T-helper 2 cell (primary cell): ENCODE measurements at places on chromosomes 2 and 18.
A peak's percentile ranks its signal among the peaks of the same experiment; 100 is the strongest.

DNA sequence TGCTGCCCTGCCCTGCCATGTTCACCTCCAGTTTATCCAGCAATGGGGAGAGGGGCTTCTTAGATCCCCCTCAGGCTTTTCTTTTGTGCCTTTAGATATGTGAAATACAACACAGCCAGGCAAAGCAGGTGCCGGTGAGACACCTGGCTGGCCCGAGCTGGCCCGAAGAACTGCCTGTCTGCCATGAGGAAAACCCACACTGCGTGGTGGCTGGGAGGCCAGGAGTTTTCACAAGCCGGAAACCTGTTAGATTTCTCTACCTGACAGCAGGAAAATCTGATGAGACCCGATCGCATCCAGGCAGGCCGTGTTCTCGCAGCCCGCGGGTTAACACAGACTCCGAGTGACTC lies 5.7 kb upstream of the GAL3ST2 start:
- no peak for DNase-seq

DNA sequence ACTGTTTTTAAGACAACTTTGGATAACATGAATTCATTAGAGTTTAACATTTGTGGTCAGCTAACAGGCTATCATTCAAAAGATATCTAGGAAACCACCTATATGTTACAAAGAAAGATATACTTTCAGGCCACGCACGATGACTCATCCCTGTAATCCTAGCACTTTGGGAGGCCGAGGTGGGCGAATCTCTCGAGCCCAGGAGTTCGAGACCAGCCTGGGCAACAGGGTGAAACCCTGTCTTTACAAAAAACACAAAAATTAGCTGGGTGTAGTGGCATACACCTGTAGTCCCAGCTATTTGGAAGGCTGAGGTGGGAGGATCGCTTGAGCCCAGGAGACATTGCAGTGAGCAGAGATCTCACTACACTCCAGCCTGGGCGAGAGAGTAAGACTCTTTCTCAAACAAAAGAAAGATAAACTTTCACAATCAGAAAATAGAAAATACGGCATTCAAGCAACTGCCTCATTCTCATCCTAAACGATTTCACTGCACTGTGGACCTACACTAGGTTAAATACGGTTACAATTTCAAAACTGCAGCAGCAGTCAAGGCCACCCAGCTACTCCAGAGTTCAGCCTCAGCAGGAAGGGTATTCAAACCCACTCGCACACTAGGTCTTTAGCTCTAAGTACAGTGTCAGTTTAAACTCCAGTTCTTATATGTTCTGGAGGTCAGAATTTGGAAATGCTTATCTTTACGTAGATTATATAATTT lies 250.0 kb upstream of the SLC39A10 start:
- DNase-seq = no peak

DNA sequence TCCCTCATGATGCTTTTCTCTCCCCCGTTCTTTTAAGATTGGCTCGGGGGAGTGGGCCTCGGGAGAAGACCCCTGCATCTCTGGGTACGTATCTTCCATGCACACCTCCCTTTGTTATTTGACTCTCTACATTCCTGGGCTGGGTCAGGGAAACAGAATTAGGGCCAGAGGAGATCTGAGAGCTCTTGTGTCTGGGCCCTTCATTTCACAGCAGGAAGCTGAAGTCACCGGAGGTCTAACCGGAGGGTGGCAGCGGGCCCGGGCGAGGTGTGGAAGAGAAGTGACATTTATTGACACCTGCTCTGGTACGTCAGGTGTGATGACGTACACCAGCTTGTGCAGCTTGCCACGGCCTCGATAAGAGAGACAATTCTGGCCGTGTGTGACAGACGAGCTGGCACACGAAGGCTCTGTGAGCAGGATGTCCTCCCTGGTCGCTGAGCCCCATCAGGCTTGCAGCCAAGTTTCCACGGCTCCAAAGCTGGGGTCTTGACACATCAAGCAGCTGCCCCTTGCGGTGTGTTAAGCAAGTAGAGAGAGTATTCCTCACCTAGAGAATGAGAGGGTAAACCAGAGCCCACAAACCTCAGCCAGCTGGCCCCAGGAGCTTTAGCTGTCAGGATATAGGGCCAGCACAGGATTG lies 30.4 kb downstream of the TOGARAM2 start:
- no peak for DNase-seq

DNA sequence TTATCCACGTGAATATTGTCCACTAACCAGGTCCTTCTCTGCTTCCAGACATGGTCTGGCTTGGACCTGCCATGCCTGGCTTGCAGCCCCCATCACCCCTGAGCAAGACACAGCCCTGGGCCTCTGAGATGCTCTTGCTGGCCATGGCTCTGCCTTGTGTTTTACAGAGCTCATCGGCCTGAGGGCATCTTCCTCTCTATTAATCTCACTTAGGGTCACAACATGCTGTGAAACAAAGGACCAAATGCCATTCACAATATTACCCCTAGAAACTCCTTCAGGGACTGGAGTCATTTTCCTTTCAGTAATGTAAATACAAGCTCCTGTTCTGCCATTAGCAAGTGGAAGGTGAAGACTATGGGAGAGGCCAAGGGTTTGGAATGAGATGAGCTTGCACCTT lies 6.8 kb upstream of the TPO start:
- no peak for DNase-seq

DNA sequence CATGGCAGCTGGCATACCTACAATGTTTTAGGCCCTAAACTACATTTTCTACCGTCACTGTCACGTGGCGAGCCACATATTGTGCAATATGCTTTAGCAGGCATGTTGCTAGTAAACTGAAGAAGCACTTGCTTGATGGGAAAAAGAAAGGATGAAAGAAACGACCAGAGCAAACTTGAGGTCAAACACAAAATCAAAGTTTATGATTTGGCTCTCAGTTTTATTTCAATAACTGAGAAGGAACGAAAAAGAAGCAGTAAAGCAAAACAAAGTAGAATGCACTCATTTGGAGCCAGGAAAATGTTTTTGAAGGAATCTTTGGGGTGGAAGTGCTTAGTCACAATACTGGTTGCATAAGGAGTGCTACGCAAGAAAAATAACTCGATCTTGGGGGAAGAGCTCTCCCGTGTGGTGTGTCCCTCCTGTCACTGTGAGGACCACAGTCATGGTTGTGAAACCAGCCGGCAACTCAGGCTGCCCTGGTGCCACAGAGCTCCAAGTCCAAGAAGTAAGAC lies 349.8 kb downstream of the RBM43 start:
- no peak for DNase-seq

GRCh38 chr2:135948642-135949355 lies 36.6 kb downstream of the DARS1 start:
- DNase-seq = peak; percentile 35

DNA sequence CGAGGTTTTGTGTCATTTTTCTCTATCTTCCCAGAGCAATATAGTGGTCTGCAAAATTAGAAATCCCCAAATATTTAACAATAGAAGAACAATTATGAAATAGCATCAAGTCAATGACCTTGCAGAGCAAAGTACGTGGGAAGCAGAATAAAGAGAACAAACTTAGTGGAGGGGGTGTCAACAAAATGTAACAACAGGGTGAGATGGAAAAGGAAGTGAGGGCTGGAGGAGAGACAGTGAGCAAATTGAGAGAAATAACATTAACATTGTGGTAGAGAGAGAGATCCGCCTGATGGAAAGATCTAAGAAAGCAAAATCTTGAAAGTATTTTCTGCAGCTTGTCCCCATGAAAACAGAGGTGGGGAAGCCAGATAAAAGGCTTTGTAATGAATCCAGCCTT lies 23.4 kb downstream of the ARHGAP15 start:
- DNase-seq = no peak

GRCh38 chr2:84946204-84947009 lies 24.6 kb upstream of the KCMF1 start:
- peak; percentile 14 for DNase-seq

DNA sequence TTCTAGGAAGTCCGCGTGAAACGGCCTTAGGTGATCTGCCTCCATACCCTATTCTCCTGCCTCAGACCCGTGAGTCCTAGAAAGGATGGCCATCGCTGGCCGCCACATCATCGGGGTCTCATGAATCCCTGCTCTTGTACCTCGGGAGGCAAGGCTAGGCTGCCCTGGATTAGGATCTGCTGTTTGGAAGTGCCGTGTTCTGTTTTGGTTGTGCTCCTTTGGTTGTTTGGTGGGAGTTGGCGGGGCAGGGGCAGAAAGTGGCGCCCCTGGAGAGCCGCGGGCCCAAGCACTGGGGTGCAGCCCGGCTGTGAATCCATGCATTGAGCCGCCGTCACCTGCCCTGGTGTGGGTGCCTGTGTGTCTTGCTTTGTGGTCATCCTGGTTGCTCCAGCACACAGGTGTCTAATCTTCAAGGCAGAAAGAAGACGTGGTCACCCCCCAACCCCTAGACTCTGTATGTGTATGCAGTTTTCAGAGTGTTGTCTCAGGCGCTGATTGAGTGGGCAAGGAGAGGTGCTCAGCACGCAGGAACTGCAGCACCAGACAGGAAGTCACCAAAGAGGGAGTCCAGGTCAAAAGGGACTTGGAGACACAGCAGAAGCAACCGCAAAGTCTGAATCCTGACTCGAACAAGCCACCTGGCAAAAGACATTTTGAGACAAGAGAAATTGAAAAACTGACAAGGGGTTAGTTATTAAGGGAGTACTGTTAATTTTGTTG lies 80.0 kb upstream of the LDLRAD4 start:
- DNase-seq = no peak

- DNase-seq = no peak
These were observed 3.5 kb downstream of the OSBPL6 start for GRCh38 chr2:178197791-178198190.

DNA sequence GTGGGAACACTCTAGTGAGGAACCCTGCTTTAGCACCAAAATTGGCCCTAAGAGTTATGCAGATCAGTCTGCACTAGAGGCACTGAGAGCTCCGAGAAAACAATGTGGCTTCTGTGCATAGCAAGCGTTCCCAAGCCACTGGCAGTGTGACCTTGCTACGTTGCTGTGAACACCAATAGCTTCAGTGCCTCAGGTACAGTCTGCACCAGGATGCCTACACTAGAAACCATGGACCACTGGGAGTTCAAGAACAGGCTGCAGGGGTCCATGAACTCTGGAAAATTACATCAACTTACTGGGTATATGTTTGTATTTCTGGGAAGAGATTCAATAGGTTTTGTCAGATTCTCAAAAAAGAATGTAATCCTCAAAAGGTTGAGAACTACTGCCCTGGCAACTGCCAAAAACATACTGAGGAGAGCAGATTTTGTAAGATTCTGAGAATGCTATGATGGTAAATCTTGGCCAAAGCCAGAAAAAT lies 18.3 kb upstream of the SP3 start:
- no peak for DNase-seq

DNA sequence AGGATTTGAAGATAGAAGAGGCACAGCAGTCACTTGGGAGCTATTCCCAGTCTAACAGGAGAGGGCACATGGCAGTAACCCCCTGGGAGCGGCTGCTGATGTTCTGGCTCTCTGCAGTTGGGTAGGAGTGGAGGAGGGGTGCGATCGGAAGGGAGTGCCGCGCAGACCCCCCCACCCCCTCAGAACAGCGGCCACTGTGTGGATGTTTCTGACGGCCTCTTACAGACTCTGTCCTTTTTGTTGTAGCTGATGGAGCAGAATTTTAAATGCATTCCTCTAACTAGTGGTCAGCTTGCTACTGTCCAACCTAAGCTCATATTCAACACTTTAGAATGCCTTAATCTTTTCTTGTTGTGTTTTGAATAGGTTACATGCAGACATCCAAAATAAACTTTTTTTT lies 127.9 kb downstream of the AGAP1 start:
- no peak for DNase-seq

GRCh38 chr2:219072741-219073250 lies 12.1 kb upstream of the IHH start:
- DNase-seq = no peak

DNA sequence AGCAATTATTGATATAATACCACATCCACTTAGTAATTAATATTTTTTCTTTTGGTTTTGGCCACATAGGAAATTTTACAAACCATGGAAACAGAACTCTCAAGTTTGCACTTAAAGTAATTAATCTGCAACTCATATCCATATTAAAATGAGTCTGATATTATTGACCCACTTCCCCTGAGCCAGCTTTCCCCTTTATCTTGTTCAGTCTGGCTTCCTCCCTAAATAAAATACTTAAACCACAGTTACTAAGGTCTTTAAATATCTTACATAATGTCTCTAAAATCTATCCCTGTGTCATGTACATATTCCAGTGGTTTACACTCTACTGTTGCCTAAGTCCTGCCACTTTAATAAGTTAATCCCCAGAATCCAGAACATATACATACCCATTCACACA lies 564.9 kb upstream of the FSHR start:
- no peak for DNase-seq

DNA sequence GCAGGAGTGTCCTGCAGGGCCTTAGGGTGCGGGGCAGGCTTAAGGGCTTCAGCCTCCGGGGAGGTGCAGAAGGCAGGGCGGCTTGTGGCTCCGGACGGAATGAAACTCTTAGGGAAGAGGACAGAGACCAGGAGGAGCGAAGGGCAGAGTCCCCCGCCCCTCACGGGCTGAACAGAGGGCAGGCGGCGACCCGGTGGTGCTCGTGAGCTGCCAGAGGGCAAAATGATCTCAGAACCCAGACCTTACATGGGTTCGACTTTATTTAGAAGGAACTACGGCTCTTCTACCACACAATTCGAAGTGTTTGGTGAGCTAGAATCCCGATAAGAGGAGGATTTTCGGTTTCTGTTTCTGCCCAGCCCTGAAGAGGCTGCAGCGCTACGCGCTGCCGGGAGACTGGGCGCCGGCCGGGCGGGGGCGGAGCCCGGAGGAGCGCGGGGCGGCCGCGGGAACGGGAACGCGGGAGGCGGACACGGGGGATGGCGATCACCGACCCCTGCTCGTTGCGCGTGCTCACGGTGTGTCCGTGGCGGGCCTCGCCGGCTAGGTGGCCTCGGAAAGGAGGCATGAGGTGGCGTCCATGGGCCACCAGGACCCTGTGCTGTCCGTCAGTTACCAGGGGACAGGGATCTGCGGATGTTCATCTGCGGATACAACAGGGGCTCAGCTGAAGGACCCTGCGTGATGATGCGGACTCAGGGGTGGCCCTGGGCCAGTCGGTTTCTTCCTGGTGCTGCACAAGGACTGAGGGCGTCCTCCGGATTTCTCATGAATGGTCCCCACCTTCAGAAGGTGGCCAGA lies 4.2 kb upstream of the SP100 start:
- peak; percentile 83 for DNase-seq

- DNase-seq = no peak
These were observed 282.4 kb downstream of the MEIS1 start for GRCh38 chr2:66717218-66717905.

- no peak for DNase-seq
These were observed 110.9 kb upstream of the EPC2 start for GRCh38 chr2:148533685-148534084.

- no peak for DNase-seq
These were observed 90.6 kb downstream of the FEZ2 start for GRCh38 chr2:36507408-36507812.

DNA sequence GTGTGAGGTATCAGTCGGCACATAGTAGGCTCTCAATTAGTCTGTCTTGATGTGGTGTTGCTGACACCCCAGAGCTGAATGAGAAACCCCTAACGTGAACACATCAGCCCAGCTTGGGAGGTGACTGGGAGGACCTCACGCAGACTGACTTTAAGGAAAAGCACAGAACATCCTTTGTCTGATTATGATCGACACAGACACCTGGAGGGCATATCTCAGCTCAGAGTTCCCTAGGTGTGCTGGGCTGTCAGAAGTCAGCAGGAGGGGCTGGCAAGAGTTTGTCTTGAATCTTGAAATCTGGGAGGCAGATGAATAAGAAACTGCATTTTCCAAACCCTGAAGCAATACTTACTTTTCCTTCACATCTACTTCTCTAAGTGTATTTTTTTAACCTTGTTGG lies 16.8 kb upstream of the MYCN start:
- DNase-seq = no peak

- no peak for DNase-seq
These were observed 58.5 kb upstream of the MSH6 start for GRCh38 chr2:47724221-47724981.
